ENCODE measurements at places on chromosomes 6 and 20.
A peak's percentile ranks its signal among the peaks of the same experiment; 100 is the strongest.

GRCh38 chr6:56199956-56200355, 47.4 kb downstream of the COL21A1 start:
- no peak for DNase-seq

- no peak for DNase-seq
Measured at GRCh38 chr20:32972181-32973076, 31.8 kb downstream of the SUN5 start.

DNA sequence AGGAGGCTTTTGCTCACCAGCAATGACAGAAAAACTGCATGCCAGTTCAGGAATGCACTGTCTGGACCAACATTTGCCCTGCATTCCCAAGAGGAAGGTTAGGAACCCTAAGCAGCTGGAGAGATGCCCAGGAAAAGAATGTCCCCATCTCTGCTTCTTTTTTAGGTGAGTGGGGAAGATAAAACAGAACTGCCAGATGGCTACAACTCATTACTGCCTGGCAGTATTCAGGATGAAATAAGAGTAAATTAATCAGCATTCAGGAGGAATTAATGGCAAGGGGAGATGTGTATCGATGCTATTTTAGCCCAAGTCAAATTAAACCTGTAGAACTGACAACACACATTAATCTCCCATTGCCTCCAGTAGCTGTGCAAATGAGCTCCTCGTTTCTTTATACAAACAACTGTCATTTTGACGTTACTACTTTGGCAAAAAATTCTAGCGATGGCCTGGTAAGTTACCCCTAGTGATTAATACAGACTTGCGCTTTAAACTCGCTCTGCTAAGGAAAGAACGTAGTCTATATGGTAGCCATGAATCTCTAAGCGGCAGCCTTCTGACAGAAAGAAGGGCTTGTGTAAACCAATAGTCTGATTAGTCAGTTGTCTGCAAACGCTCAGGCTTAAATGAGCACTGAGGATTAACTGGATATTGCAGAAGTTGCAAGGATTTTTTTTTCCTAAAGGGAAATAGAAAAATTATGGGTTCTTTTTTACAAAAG, 16.7 kb upstream of the SMLR1 start:
- no peak for DNase-seq

- DNase-seq = no peak
Measured at GRCh38 chr20:16537025-16537665, 36.1 kb downstream of the KIF16B start.

DNA sequence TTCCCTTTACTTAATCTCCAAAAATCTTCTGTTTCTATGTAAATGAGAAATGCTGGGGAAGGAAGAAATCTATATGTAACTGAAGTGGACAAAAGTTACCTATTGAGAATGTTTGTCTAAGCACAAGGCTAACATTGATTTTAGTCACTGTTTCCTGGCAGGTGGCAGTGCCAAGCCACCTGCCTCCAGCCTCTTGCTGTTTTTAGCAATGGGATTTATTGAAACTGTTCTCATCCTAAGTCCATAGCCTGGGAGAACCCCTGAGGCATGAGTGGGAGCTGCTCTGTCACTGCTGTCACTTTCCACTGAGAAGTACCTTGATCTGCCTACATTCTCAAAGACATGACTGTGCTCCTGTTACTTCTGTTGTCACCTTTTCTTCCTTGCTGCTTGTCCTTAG, 14.7 kb downstream of the ENPP3 start:
- DNase-seq = no peak

DNA sequence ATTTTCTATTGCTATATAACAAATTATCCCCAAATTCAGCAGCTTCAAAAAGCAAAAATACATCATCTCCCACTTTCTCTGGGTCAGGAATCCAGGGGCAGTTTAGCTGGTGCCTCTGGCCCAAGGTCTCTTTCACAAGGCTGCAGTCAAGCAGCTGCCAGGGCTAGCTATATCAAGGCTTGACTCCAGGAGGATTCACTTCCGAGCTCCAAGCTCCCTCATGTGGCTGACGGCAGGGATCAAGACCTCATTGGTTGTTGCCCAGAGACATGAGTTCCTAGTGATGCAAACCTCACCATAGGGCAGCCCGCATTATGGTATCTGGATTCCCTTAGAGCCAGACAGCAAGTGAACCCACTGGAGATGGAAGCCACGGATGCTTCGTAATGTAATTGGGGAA, 1.3 kb upstream of the VNN1 start:
- no peak for DNase-seq

DNA sequence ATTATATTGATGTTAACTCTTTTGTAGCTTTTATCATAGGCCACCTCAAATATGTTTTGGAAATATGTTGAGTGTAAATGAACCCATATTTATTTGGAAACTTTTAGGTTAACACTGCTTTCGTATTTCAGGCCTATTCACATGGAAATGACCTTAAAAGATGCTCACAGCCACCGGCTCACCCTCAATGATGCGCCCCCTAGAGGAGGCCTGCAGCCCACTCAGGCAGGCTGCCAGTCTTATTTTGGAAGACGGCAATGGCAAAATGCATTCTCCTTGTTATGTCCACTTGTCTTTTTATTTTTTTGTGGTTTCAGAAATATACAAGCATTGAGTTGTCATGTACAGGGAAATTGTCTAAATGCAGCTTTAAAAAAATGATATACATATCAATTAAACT, 869.7 kb downstream of the PHF3 start:
- no peak for DNase-seq

GRCh38 chr20:51385646-51386530, 156.6 kb downstream of the NFATC2 start:
- no peak for DNase-seq

- no peak for DNase-seq
Measured at GRCh38 chr6:155894758-155895157, 439.1 kb upstream of the NOX3 start.

DNA sequence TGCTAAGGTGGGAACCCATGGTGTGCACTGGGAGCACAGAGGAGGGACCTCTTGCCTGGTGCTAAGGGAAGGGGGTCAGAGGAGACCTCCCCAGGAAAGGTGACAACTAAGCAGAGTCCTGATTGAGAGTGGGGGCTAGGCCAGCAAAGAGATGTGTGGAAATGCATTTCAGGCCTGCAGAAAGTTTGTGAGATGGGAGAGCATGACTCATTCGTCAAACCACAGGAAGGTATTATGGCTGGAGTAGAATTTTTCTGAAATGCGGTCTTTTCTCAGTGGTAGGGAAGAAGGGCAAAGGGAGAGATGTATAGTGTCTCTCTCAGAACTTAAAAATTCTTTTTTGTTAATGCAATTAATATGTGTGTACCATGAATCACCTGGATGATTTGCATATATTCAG, 23.6 kb upstream of the EDN1 start:
- DNase-seq = peak; percentile 38

- DNase-seq = no peak
Measured at GRCh38 chr6:121201105-121201504, 133.2 kb downstream of the TBC1D32 start.

GRCh38 chr6:38320358-38320757, 319.4 kb downstream of the BTBD9 start:
- DNase-seq = no peak

DNA sequence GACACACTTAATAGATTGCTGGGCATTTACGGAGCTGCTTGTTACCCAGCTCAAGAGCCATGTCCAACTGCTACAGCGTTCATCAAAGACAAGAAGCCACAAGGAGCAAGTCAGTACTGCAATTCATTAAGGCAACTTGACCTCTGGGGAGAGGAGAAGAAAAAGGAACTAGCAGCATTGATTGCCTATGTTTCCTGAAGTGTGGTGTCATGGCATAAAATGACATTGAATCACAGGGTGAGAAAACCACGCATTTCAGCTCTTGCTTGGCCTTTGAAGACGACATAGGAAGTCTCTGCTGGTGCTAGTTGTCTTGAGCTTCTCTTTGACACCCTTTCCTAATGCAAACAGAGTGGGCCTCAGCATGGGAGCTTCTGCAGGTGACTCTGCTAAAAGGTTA, 139.1 kb downstream of the CDH26 start:
- no peak for DNase-seq

DNA sequence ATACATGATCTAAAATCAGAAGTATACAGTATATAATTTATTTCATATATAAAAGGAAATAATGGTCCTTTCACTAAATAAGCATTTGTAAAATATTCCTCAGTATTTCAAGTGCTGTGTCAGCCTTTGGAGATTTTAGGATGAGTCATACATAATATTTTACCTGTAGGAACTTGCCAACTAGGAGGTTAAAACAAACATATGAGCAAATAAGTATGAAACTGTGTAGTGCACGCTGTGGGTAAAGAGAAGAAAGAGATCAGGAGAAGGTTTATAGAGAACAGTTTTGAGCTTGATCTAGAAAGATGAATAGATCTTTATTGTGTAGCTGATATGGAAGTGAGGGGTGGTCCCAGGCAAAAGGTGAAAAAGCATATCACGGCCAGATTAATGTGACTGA, 169.9 kb upstream of the RNF217 start:
- DNase-seq = no peak

DNA sequence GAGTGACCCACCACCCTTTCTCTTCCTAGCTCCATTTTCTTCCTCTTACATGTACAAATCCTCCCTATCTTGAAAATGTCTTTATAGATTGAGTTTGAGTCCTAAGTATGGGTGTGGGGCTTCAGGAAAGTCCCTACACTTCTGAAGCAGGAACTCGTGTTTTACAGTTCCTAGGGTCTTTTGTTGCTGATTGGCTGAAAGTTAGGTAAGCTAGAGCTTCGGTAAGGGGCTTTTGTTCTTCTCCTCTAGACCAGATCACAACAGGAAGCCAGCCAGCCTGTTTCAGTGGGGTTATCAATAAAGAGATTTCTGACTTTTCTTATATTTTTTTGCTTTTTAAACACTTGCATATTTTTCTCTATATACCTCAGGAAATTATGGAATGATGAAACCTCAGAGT, 51.3 kb downstream of the CNR1 start:
- no peak for DNase-seq

DNA sequence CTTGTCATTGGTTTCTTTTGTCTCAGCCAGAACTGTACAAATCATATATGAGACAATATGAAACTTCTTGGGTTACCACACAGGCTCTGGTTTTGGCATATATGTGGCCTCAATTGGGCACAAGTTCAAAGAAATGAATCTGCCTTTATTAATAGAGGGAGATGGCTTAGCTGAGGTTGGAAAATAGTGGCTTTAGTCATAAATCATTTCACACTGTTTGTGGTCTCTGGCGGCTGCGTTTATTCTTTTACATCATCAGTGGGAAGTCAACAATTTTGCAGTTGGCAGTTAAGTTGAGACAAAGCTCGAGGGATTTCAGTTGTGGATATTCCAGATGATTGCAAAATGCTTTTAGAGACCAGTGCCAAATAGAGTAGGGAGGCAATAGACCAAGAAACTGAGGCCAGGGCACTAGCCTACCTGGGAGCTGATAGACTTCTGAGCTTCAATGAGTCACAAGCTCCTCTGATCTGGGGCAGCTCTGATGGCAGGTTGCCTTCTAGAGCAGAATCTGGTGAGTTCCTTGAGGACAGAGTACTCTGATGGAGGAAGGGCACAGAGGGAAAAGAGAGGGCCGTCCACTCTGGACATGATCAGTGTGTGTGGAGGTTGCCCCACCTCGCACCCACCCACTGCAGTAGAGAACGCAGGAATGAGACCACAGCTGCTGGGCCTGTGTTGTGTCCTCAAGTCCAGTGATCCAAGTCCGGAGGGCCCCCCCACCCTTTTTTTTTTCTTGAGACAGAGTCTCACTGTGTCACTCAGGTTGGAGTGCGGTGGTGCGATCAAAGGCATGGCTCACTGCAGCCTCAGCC, 73.5 kb downstream of the ARMC2 start:
- DNase-seq = no peak

GRCh38 chr20:62898970-62899632, 27.2 kb downstream of the DIDO1 start:
- no peak for DNase-seq

GRCh38 chr6:105326833-105327770, 75.8 kb downstream of the PREP start:
- DNase-seq = no peak

DNA sequence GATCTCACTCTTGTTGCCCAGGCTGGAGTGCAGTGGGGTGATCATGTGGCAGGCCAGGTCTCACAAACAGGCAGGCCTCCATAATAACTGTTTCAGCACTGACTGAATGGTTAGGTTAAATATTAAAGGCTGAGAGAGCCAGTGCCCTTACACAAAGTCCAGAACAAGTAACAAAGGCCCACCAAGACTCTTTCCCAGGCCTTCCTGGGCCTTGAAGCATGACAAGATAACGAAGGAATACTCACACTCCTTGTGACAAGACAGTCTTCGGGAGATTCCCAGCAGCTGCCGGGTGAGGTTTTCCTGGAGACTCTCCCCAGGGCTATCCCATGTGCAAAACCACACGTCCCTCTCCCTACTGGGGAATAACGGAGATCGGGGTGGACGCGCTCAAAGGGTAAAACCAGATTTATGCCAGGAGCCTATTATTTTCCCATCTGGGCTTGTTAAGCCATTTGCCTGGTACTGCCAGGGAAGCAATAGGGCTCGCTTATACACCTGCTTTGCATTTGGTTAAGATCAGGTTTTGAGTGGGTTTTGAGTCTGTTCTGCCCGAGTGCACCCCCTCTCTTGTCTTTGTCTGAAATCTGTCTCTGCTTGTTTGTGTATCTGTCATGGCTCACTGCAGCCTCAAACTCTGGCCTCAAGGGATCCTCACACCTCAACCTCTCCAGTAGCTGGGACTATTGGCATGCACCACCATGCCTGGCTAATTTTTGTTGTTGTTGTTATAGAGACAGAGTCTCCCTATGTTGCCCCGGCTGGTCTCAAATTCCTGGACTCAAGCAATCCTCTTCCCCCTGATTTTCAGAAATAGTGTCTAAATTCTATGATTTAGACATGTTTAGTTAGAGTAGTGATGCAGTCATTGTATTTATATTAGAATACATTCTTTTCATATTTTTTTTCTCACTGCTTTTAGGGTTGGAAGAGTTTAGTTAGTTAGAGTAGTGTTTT, 1.4 kb upstream of the ENPP3 start:
- DNase-seq = no peak

GRCh38 chr6:73314577-73315492, 39.2 kb downstream of the DPPA5 start:
- no peak for DNase-seq

DNA sequence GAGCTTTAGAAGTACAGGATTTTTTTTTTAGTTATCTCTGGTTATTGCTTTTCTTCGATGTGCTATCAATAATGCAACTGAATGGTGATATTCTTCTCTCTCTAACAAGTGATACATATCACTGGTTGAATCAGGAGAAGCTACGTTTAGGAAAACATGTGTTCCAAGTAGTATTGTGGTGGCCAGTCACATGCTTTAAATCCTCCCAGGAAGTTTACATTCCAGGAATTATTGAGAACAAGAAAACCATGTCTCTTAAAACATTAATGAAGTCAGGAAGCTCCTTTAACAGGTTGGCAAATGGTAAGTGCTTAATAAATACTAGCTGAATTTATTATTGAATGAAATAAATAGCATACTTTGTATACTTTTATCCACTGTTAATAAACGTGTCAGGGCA, 371.1 kb downstream of the BCKDHB start:
- DNase-seq = no peak

DNA sequence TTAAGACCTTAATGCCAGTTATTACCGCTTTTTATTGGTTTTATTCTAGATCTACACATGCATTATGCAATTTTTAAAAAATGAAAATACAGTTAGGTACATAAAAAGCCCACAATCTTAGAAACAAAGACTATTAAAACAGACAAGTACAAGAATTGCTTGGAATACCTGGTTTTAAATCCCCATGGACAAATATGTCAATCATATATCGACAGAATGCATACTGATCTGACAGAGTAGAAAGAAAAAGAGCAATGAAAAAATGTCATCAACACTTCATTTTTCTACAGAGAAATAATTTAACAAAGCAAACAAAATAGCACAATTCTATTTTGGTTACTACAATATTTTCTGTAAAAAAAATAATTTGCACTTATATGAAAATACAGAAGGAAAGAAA, 139.7 kb downstream of the TRDN start:
- DNase-seq = no peak

Data from AG04449 (cell line).